ENCODE measurements at places on chromosomes 16 and 17.
A peak's percentile ranks its signal among the peaks of the same experiment; 100 is the strongest.

- H3K27me3 ChIP-seq: no peaks in the 10 kb centered on the region
- H3K4me1 ChIP-seq: peaks cover 10% of the 10 kb centered on the region
- peak; percentile 61 for DNase-seq
- H3K36me3 ChIP-seq: peaks cover 4% of the 10 kb centered on the region
- no peak overlapping the region for H3K27ac ChIP-seq
- no peak overlapping the region for H3K4me3 ChIP-seq
Measured at GRCh38 chr17:8994319-8994718, 27.0 kb upstream of the NTN1 start.

DNA sequence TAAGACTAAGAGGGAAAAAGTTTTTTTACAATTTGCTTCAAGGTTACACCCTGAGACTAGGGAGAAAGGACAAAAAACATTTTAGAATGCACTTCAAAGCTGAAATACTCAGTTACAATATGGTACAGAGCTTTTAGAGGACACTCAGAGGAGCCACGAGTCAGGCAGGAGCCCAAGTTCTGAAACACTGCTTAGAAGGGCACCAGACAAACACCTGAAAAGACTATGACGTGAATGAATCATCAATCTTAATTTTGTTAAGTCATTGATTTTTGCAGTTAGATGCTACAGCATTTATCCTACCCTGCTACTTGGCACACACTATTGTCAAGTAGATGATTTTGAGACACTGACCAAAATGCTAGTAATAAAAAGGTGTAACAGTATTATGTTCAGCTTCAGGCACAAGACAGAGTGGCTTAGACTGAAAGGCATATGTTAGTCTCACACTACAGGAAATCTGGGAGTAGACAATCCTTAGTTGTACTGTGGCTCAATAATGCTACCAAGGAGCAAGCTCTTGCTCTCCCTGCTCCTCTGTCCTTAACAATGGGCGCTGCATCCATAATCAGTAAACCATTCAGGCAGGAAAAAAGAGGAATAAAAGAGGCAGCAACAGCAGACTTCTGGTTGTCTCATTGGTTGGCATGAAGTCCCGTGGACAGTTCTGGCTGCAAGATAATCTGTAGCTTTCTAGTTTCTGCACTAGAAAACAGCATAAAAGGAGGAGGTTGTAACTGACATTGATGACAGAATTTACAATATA is 151.8 kb downstream of the ABCA8 start:
- H3K4me1 ChIP-seq: no peaks in the 10 kb centered on the region
- peaks cover 30% of the 10 kb centered on the region for H3K27me3 ChIP-seq
- no peaks in the 10 kb centered on the region for H3K36me3 ChIP-seq
- no peak overlapping the region for H3K27ac ChIP-seq

DNA sequence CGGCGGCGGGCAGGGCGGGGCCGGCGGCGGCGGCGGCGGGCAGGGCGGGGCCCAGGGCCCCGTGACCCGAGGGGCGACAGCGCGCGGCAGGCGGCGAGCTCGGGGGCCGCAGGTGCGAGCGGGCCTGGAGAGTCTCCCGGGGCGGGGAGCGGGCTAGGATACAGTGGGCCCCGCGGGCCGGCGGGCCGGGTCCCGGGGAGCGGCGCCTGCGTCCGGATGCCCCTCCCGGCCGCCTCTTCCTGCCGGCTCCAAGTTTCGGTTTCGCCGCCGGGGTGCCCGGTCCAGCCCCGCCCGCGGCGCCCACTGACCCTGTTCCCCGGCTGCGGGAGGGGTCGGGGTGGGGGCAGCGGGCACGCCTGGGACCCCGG is at the start of gene RNF213:
Gene RNF213, plus strand, starts transcription at position 62 of the 368 bp plus-strand sequence. CDS start 2,830 bp downstream, outside the sequence.
- H3K36me3 ChIP-seq: peaks cover 42% of the 10 kb centered on the region
- H3K27me3 ChIP-seq: no peaks in the 10 kb centered on the region
- peak; percentile 41 for DNase-seq
- H3K27ac ChIP-seq: peak within 1 kb of the TSS; percentile 98

- H3K4me1 ChIP-seq: peaks cover 16% of the 10 kb centered on the region
- H3K36me3 ChIP-seq: no peaks in the 10 kb centered on the region
- no peak overlapping the region for H3K27ac ChIP-seq
- DNase-seq: no peak
Measured at GRCh38 chr16:56966093-56966475, 4.3 kb downstream of the CETP start.

GRCh38 chr16:16029431-16030011 is 80.1 kb downstream of the ABCC1 start:
- H3K27me3 ChIP-seq: no peaks in the 10 kb centered on the region
- peaks cover 38% of the 10 kb centered on the region for H3K4me1 ChIP-seq
- no peak for DNase-seq
- no peak overlapping the region for H3K4me3 ChIP-seq

DNA sequence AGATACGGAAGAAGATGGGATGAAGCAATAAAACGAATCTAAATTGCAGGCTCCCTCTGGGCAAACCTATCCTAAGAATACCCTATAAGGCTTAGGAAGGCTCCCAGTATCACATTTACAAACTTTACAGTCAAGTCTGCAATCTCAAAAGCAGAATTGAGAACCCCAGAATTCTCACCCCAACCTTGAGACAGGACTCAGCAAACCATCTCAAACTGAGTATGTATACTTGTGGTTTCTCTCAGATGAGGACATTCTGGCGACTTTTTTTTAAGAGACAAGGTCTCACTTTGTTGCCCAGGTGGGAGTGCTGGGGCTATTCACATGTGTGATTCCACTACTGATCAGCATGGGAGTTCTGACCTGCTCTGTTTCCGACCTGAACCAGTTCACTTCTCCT is 19.3 kb upstream of the ITGA2B start:
- H3K4me1 ChIP-seq: peaks cover 7% of the 10 kb centered on the region
- no peaks in the 10 kb centered on the region for H3K27me3 ChIP-seq
- H3K4me3 ChIP-seq: no peak overlapping the region

DNA sequence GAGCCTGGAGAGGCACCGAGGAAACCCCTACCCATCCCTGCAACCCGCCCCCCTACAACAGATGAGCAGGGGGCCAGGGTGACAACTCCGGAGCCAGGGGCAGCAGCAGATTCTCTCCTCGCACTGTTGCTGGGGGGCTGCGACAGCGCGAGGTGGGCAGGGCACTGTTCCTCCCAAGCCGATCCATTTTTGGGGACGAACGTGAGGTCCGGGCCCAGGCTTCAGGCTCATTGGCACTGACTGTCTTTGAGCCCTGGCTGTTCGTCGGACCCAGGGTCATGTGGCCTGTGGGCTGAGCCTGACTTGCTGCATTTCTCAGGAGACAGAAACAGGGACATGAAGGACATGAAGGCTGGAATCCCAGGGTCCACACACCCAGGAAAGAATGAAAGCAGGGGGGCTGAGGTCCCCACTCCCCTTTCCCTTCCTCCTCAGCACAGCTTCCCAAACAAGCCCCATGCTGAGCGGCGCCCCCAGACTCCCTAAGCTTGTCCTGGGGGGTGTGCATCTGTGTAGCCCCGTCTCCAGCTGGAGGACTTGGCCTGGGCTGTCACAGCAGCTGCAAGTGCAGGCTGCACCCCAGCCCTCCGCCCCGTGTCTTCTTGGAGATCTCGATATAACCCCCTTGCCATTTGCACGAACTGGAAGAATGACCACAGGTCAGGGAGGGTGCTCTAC is 18.7 kb downstream of the CEP295NL start:
- H3K4me3 ChIP-seq: no peak overlapping the region
- peaks cover 42% of the 10 kb centered on the region for H3K27me3 ChIP-seq
- no peaks in the 10 kb centered on the region for H3K36me3 ChIP-seq
- H3K4me1 ChIP-seq: peaks cover under 1% of the 10 kb centered on the region

DNA sequence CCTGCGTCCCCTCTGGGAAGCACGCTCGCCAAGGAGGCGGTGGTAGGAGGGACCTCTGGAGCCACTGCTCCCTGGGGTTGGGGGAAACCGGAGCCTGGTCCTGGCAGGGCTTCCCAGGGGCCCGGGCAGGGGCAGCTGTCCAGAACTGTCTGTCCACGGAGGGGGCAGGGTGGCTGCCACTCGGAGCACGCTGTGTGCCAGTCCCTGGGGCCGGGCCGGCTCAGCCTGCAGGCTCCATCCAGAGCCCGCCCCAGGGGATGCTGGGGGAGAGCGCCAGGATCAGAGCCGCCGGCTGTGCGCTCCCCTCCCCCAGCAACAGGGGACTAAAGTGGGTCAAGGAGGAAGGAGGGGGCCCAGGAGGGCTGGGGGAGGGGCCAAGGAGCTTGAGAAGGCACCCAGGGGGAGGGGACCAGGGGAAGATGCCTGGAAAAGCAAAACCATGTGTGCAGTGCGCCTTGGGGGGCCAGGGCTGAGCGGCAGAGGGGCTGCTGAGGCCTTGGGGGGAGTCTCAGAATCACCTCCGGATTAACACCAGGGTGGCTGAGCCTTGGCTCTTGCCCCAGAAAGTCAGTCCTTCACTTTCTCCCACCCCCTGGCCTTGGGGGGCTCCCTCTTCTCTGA is 21.3 kb downstream of the ZNF423 start:
- H3K27ac ChIP-seq: no peak overlapping the region
- no peaks in the 10 kb centered on the region for H3K36me3 ChIP-seq
- no peak overlapping the region for H3K4me3 ChIP-seq
- peaks cover 30% of the 10 kb centered on the region for H3K27me3 ChIP-seq
- DNase-seq: no peak

DNA sequence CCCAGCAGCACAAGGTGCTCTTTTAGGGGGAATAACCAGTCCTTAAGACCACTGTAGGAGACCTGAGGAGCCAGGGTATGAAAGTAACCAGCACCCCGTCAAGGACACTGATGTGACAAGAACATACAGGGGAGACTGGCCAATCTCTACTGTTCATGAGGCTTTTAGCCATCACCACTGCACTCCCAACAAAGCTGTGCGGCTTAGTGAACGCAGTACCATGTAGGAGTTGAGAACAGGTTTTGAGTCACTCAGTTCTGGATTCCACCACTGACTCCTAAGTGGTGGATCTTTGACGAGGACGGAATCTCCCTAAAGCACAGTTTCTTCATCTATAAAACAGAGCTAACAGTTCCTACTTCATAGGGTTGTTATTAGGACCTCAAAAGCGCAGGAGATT is 26.8 kb downstream of the COG4 start:
- DNase-seq: no peak
- no peak overlapping the region for H3K4me3 ChIP-seq
- peaks cover 69% of the 10 kb centered on the region for H3K36me3 ChIP-seq
- H3K4me1 ChIP-seq: no peaks in the 10 kb centered on the region
- H3K27me3 ChIP-seq: no peaks in the 10 kb centered on the region
- H3K27ac ChIP-seq: no peak overlapping the region

DNA sequence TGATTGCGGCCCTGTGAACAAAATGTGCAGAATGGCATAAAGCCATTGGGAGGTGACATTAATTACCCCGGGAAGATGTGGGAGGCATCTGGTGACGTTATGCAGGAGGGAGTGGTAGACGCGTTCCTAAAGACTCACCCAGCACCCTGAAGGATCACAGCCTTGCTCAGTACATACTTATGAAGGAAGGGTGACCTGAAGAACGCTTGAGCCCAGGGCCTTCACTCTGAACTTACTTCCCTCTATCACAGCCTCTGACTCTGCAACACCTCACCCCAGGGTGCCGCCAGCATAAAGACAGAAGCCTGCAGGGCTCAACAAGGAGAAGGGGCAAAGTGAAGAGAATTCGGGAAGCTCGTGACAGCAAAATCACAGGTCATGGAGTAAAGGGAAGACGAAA is 9.4 kb downstream of the MFSD6L start:
- no peaks in the 10 kb centered on the region for H3K36me3 ChIP-seq
- no peak for DNase-seq
- H3K4me3 ChIP-seq: no peak overlapping the region

GRCh38 chr17:45341533-45342158 is 24.8 kb upstream of the MAP3K14 start:
- H3K27me3 ChIP-seq: peaks cover 5% of the 10 kb centered on the region
- DNase-seq: no peak
- H3K4me1 ChIP-seq: peaks cover 3% of the 10 kb centered on the region
- H3K27ac ChIP-seq: no peak overlapping the region
- no peaks in the 10 kb centered on the region for H3K36me3 ChIP-seq
- H3K4me3 ChIP-seq: no peak overlapping the region

- peaks cover 95% of the 10 kb centered on the region for H3K27me3 ChIP-seq
- no peak overlapping the region for H3K27ac ChIP-seq
- H3K4me3 ChIP-seq: no peak overlapping the region
- peaks cover 8% of the 10 kb centered on the region for H3K36me3 ChIP-seq
- DNase-seq: no peak
Measured at GRCh38 chr16:54283725-54284318, 2.8 kb downstream of the IRX3 start.

DNA sequence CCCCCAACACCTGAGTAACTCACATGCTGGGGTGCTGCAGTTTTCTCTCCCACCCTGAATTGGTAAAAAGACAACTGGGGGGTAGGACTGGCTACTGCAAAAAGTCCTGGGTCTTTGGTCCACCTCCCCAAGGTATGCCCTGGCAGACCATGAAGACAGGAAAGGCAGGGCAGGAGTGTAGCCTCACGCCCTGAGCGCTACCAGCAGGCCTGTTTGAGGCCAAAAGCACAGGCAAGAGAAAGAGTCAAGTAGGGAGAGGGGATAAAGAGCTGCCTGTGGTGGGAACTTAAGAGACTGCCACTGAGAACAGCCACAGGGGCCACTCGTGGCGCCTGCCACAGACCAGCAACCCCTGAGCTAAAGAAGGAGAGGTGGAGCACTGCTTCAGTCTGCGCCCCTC is 13.8 kb downstream of the PSMB3 start:
- H3K27ac ChIP-seq: peak overlapping the region; percentile 65
- no peak overlapping the region for H3K4me3 ChIP-seq
- no peaks in the 10 kb centered on the region for H3K27me3 ChIP-seq
- peaks cover 5% of the 10 kb centered on the region for H3K4me1 ChIP-seq
- H3K36me3 ChIP-seq: peaks cover 69% of the 10 kb centered on the region
- DNase-seq: no peak

DNA sequence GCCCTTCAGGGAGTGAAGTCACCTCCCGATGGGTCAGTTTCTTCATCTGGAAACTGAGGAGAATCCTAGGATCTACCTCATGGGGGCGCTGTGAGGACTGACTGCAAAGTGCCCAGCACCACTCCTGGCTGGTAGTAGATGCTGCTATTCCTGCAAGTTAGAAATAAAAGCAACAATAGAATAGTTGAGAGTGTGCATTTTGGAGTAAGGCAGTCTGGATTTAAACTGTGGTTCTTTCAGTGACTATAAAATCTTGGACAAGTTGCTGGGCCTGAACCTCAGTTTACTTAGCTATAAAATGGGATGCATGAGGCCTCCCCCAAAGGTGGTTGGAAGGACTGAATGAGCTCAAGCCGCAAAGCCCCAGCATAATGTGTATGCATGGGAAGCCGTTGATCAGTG is 70.6 kb downstream of the CYB5B start:
- no peak overlapping the region for H3K4me3 ChIP-seq
- no peaks in the 10 kb centered on the region for H3K4me1 ChIP-seq
- DNase-seq: peak; percentile 29
- H3K27me3 ChIP-seq: no peaks in the 10 kb centered on the region
- no peaks in the 10 kb centered on the region for H3K36me3 ChIP-seq
- H3K27ac ChIP-seq: no peak overlapping the region
